ENCODE measurements at places on chromosomes 12 and 14. TPM values are rescaled to one million over a fixed set of nuclear protein-coding genes. Genes with fewer than 3 reads are reported as not detected.

DNA sequence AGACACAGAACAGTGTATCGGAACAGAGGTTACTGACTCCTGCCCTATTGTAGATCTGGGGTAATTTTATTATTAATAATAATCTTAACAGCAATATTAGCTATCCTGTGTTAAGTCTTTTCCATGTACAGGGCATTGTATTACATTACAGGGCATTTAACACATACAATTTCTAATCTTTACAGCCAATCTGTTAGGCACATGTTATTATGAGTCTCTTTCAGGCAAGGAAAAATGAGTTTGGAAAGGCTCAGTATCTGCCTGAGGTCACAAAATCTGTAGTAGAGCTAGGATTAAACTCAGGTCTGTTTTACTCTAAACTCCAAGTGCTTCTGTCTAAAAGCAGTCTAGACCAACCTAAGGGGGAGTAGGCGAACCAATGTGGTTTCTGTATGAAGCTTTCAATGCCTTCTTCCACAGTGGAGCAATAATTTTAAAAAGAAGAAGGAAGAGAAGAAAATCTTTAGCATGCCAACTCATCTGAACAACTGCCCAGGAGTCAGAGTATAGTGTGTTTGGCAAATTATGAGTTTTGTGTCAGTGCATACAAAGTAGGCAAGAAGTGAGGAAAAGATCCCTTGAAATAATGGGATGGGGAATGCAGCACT lies 192.6 kb downstream of the CHST11 start:
- DNase-seq: no peak

- no peak for DNase-seq
Observed at GRCh38 chr12:1920436-1920835, 2.0 kb upstream of the CACNA2D4 start.

Gene ESPL1
- 8.7 TPM for polyA plus RNA-seq

DNA sequence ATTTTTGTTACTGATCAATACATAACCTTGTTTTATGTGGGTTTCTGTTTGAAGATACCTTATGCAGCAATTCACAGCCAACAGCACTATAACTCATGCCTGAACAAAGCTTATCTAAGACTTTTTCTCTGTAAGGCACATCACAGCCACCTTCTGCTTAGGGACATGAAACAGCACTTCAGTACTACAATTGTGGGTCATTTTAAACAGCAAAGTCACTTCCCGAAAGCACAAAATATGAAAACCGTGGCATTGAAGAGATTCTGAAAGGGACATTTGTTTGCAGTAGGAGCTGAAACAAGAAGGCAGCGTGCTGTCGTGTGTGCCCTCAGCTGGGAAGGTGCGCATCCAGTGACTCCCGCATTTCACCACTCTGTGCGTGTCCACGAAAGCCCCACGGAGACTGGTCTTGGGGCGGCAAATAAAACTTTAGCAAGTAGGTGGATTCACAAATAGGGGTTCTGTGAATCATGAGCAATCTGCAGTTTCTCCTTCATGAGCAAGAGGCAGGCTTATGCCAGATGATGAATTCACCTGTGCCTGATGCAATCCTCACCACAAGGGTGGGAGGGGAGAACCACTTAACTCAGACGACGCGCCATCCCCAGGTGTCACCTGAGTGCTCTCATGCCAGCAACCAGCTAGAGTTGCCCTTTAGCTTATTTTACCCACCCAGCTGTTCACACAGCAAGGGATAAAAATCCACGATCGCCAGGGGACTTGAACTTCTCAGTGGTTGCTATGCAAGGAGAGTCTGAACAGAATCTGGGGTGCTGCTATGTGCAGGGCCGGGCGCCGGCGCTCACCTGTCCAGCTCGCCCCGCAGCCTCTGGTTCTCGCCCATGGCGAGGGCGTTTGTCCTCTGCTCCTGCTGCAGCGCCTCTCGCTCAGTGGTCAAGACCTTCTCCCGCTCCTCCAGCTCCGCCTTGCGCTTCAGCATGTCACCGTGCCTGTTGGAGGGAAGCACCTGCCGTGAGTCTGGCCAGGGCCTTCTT lies 54.9 kb upstream of the GPR68 start:
- DNase-seq: no peak

DNA sequence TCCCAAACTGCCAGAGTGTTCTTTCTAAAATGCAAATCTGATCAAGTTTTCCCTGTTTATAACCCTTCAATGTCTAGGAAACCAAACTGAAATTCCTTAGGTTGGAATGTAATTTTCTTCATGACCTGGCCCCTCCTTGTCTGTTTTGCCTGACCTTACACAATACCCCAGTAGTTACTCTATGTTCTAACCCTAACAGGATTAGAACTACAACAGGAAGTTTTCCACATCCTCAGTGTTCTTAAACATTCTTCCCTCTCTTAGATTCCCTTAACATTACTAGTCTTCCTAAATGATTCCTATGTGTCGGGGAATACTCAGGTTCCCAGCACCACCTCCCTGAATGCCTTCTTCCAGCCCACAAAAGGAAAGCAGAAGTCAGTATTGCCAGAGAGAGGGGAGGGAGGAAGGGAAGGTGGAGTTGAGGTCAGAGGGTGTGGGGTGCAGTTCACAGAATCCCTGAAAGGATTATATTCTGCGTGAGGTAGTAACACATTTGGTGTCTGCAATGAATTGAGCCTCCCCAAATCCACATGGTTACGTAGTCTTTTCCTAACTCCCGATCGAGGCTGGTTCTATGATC lies 72.6 kb downstream of the BBS10 start:
- DNase-seq: no peak

DNA sequence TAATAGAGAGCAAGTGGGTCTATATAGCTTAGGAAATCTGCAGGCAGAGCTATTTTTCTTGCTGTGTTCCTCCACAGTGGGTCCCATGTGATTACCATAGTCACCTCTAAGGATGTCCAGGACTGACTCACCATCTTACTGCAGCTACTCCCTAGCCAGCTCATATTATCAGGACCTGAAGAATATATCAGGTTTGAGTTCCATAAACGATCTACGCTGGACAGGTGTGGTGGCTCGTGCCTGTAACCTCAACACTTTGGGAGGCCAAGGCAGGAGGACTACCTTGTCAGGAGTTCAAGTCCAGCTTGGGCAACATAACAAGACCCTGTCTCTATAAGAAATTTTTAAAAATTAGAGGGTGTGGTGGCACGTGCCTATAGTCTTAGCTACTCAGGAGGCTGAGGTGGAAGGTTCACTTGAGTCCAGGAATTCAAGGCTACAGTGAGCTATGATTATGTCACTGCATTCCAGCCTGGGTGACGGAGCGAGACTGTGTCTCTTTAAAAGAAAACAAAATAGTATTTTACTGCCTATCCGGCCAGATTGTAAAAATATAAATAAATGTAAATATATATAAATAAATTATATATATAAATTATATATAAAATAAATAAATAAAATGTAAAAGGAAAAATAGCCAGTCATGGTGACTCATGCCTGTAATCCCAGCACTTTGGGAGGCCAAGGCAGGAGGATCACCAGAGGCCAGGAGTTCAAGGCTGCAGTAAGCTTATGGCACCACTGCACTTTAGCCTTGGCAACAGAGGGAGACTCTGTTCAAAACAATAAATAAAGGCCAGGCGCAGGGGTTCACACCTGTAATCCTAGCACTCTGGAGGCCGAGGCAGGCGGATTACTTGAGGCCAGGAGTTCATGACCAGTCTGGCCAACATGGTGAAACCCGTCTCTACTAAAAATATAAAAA lies 6.9 kb upstream of the SPRYD4 start:
- no peak for DNase-seq

- no peak for DNase-seq
Observed at GRCh38 chr12:66062290-66062625, 68.3 kb downstream of the LLPH start.

Gene BICDL1
- polyA plus RNA-seq: 40.0 TPM

DNA sequence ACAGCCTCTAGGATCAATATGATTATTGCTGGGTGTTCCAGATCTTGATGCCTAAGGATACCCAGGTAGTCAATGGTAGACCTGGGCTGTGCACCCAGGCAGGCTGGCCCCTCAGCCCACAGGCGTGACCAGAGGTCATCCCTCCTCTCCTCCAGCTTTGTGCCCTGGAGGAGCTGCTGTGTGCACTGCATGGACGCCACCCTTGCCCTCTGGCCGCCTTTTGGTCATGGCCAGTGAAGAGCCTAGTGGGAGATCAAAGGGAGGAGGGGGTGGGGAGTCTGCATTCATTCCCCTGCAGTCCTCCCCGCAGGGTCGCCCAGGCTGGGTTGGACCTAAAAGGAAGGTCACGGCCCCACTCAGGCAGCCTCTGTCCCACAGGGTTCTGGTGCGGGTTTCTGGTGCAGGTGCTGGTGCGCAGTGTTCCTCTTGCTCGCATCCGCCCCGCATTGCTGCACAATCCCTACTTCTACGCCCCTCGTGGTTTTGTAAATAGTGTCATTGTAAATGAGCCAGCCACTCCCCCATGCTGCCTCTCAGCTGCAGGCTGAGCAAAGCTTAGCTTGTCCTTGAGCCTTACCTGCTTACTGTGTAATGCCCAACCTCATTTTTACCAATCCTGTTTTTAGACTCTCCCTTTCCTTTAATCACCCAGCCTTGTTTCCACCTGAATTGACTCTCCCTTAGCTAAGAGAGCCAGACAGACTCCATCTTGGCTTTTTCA lies 55.3 kb downstream of the PSMA6 start:
- DNase-seq: no peak

Gene SBNO1
- polyA plus RNA-seq: 33.3 TPM

GRCh38 chr14:22748206-22748605 lies 18.3 kb upstream of the OXA1L start:
- no peak for DNase-seq

DNA sequence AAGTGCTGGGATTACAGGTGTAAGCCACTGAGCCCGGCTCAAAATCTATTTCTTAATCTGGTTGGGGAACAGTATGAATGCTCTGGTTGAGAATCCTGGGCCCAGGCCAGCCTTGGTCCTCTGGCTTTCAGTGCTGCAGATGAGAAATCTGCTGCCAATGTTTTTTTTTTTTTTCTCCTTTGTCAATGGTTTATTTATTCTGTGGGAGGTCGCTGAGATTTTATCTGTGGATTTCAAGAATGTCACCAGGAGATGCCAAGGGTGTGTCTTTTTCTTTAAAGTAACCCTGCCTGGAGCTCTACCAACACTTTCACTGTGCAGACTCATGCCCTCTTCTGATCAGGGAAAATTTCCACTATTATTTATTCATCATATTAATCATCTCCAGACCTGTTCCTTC lies 3.6 kb downstream of the SLC25A29 start:
- DNase-seq: no peak

Gene WNT1
- not detected for polyA plus RNA-seq

DNA sequence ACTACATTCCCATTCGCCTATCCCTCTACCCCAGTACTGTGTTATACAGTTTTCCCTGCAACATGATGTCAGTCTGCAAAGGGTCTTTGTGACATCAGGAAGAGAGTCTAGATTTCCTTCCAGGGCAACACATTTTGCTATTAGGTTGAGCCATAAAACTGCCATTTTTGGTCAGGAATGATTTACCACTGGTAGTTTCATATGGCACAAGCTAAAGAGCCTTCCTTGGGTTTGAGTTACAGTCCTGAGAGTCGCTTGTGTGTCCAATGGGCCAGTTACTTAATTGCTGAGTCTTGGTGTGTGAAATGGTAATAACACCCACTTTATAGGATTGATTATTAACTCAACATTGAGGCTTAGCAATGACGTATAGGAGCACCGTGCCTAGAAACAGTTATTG lies 22.6 kb upstream of the AMIGO2 start:
- DNase-seq: no peak

Gene LGALS3
- 22.0 TPM for polyA plus RNA-seq

- DNase-seq: no peak
Observed at GRCh38 chr14:75531256-75531655, 9.0 kb downstream of the BATF start.

GRCh38 chr12:49529414-49529813 lies 9.4 kb upstream of the KCNH3 start:
- DNase-seq: no peak

Gene OS9
- polyA plus RNA-seq: 211 TPM

Gene PLEKHH1
- polyA plus RNA-seq: 77.1 TPM

GRCh38 chr12:103114296-103115055 lies 157.0 kb downstream of the ASCL1 start:
- no peak for DNase-seq

- no peak for DNase-seq
Observed at GRCh38 chr12:27672643-27673042, 23.6 kb upstream of the REP15 start.

DNA sequence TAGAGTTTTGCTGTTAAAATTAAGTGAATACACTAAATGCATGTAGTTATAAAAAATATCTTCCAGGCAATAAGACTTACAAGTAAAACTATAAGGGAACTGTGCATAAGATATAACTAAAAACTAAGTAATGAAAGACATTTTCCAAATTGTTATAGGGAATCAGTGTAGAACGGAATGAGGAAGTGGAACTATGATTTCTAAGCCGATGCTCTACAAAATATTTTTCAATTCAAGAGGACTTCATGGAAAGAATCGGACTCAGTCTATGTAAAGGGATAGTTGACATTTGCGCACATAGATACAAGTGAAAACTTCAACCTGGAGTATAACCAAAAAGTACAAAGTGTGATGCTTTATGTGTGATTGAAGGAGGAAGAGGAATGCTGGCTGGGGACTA lies 40.1 kb upstream of the KIF21A start:
- DNase-seq: no peak

DNA sequence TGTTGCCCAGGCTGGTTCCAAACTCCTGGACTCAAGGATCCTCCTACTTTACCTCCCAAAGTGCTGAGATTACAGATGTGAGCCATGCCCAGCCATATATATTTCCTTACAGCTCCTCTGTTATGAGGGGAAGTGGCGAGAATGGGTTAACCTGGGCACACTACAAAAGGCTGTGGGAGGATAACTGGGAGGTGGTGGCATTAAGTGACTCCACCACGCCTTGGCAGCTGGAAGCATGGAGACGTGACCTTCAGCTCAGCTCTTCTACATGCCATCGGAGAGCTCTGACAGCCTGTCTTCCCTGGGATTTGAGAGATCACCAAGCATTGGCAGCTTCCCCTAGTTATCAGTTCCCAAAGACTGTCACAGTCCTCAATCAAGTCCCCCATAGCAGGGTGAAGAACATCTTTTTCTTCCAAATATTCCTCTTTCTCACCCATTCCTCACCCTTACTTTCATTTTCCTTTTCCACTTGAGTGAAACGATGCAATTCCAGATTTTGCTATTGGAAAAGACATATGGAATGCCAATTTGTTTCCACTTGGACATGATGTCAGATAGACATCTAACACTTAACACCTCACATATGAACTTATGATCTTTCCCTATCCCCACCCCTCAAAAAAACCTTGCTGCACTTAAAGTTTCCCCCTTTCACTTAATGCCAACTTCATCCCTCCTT lies 48.5 kb downstream of the PHLDA1 start:
- no peak for DNase-seq

Gene AQP6
- 19.7 TPM for polyA plus RNA-seq

Gene STAT6
- polyA plus RNA-seq: 99.8 TPM

GRCh38 chr12:74535536-74535935 lies 2.1 kb upstream of the ATXN7L3B start:
- no peak for DNase-seq

DNA sequence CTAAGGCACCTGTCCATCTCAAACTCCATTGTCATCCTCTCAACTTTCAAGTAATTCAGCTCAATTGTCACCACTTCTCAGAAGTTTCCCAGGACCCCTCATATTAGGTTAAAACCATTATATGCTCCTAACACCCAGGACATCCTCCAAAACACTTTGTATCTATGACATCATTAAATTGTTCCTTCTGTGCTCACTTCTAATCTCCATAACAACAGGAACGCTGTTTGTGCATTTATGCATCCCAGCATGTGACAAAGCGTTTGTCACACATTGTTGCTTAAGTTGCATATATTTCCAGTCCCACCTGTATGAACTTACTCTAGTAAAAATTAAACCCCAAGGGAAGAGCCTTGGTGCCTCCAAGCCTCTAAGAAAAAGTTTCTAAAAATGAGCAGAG lies 133.9 kb downstream of the TBX5 start:
- no peak for DNase-seq

Data from left renal cortex interstitium (tissue), 4 donors.